ENCODE measurements at places on chromosomes 4 and X.

- DNase-seq: no peak
Measured at GRCh38 chr4:87882321-87882720, 49.6 kb downstream of the MEPE start.

DNA sequence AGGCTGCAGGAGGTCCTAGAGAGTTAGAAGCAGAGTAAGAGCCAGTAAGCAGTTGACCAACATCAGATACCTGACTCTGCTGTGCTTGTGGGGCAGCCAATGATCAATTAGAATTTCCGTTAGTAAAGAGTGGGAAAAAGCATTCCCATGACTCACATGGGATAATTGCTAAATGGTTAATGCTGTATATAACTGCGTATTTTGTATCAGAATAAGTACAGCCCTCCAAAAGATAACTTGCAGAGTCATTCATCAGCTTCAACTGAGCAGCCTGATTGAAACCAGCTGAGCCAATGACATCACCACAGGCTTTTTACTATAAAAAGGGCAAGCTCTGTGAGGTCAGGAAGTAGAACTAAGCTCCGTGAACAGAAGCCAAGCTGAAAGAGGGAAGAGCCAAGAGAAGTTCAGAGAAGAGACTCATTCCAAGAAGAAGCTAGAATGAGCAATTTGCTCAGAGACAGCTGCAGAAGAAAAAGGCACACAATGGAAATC lies 67.9 kb downstream of the PPP3CA start:
- no peak for DNase-seq

DNA sequence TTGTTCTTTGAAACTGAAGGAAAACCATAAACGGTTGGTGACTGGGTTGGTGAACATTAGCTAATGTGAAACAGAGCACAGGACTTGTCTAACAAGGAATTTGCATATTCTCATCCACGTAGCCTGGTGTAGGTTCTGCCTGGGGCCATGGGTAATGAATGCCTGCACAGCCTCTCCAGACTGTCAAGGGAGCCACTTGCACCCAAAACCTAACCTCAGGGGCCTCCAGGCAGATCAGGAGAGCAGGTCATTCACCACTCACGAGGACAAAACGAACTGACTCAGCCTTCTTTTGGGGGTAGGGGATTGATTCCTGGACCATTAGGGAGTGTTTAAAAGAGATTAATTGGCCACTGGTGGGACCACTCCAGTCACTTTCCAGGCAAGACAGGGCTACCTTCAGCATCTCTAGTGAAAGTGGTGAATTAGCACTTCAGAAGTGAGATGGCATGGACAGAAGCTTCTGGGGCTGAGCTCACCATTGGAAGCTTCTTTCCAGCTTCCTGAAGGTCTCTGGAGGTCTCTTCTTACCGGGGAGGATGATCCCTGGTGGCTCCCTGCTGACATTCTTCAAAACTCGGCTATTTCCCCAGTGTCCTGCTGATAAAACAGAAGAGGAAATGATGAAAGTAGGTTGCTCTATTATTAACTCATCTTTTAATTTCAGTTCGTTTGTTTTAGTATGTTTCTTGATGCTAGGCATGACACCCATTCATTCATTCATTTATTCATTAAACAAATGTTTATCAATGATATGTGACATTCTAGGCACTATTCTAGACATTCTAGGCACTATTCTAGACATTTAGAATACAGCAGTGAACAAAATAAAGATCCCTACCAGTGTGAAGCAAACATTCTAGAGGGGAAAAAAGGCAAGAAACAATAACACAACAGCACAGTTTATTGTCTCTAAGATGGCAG lies 104.5 kb upstream of the LNX1 start:
- DNase-seq: no peak

- peak; percentile 74 for DNase-seq
Measured at GRCh38 chr4:80307183-80307735, 28.3 kb upstream of the CFAP299 start.

DNA sequence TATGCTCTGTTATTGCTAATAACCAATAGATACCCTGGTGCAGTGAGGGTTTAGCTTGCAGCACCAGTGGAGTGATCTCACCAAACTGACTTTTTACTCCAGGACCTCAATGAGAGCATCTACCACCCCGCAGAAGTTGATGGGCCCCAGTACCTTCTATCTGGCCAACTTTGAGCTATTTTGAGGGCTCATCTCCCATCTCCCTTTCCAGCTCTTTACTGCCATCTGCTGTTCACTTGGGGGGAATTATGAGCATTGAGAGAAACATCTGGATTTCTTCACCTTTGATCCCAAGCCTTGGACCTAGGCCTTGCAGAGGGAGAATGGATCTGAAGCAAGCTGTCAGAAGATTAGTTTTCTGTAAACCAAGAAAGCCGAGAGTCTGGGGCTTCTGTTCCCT lies 143.6 kb downstream of the TMEM164 start:
- peak; percentile 31 for DNase-seq

- DNase-seq: no peak
Measured at GRCh38 chr4:159767406-159767805, 664.5 kb downstream of the RAPGEF2 start.

GRCh38 chr4:15182600-15183220 lies 180.4 kb downstream of the CPEB2 start:
- DNase-seq: no peak

GRCh38 chr4:95107635-95108034 lies 349.9 kb downstream of the BMPR1B start:
- DNase-seq: no peak
